ENCODE measurements at places on chromosomes 12 and 14.

GRCh38 chr12:89225401-89225800, 126.9 kb downstream of the DUSP6 start:
- DNase-seq = peak; percentile 83

DNA sequence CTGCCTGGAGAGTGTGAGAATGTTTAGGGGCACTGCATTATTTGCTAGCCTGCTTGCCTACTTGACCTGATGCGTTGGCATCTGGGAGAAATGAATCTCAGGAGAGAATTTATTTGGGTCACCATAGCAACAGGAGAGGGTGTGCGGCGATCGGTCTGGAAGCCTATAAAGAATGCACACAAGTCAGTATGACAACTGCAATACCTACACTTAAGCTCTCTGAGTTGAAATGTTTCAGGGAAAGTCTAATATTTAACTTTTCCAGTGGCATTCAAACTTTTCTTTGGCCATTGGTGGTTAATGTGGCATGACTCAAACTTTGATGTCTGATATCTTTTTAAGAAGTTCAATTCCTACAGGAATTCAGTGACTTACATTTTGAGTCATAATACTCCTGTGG, 205.1 kb downstream of the NEDD1 start:
- DNase-seq = no peak

DNA sequence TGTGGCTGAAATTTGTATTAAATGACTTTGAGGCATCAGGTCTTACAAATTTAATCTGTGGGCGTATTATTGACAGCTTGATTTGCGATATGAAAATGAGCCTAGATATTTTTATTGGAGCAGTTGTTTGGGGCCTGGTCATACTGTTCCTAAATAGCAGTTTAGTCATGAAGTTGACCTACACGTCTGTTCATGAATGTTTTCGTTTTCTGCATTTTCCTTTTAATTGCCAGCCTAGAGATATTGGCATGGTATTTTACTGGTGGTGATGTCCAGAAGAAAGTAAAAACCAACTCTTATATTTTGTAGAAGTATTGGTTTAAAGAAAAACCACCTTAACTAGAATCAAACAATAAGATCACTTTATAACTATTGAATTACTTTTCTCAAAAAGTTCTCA, 1.8 kb downstream of the EML1 start:
- no peak for DNase-seq

DNA sequence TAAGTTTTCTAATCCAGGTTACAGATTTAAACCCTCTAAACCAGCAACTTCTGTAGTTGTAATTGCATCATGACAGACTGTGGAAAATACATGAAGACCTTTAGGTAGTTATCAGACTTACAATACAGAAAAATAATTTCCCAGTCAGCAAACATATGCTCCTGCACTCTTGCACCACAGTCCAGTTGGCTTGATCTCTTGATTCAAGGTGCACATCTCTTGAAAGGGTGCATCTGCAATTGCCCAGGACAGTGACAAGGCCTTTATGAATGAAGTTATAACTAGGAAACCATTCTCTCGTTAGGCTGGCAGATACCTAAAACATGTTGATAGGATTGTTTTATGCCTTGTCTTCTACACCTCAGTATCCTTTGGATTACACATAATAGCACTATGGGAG, 7.6 kb downstream of the PIWIL1 start:
- DNase-seq = no peak

DNA sequence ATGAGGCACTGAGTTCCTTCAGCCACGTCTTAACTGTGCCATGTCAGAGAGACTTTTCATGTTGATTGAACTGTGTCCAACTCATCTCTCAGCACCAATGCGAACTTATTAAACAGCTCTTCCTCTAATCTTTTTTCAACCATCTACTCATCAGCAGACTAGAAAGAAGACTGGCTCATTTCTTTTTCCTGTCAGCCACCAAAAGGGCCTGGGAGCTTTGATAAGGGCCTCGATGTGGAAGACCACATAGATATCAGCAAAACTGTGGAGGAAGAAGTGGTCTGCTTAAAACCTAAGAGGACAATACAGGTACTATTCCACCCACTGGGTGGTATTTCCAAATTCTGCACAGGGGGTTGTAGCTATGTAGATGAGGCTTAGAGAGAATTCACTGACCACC, 3.6 kb upstream of the PLXNC1 start:
- no peak for DNase-seq

DNA sequence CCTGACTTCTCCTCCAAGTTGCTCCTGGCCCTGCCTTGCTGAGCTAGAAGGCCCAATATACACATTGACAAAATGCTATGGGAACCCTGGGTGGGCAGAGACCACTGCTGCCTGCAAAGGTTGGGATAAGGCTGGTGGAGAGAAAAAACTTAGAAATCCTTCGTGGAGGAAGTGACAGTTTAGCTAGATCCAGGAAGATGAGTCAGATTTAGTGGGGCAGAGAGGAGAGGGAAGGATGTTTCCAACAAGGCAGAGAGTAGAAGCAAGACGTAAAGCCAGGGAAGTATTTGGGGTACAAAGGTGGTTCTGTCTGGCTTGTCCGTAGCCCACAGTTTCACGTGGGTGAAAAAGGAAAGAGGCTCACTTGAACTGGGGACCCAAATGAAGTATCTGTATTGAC, 69.0 kb upstream of the CLMN start:
- no peak for DNase-seq

GRCh38 chr12:95615749-95616148, 64.5 kb upstream of the USP44 start:
- no peak for DNase-seq

- no peak for DNase-seq
These were observed 91.2 kb upstream of the ATXN7L3B start for GRCh38 chr12:74446466-74446865.

GRCh38 chr12:128968668-128969067, 115.4 kb downstream of the GLT1D1 start:
- no peak for DNase-seq

DNA sequence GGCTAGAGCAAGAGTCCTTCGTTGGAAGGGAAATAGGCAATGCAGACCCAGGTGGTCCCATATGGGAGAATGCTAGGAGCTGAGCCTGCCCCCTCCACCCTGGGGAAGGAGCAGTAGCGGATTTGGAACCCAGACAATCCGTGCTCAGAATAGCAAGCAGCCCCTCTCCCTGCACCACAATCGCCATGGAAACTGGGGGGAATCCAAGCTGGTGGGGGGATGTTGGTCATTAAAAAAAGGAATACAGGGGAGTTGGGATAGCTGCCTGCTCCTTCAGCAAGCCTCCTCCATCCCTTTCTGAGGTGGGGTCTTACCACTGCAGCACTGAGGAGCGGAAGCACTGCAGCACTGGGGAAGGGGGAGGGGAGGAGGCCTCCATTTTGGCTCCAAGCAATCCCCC, 2.9 kb downstream of the RND1 start:
- DNase-seq = no peak

DNA sequence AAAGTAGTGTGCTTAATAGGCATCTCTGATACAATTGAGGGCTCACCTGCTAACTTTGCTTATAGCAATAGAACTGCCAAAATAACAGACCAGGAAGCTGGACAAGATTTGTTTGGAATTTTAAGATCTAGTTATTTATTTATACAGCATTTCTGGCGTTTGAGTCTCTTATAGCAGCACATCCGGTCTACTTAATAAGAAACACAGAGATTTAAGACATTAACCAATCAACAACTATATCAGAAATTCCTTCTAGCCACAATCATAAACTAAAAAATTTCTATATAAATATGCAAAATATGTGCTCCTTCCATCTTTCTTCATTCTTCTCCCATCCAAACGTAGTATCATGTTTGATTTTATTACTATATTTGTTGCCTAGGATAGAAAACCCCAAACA, 2.6 kb downstream of the RTN1 start:
- no peak for DNase-seq

All from activated CD8-positive, alpha-beta memory T cell treated with anti-CD3 and anti-CD28 coated beads for 24 hours (primary cell).